ENCODE measurements at places on chromosomes 16 and 17. TPM values are rescaled to one million over a fixed set of nuclear protein-coding genes. Genes with fewer than 3 reads are reported as not detected.

DNA sequence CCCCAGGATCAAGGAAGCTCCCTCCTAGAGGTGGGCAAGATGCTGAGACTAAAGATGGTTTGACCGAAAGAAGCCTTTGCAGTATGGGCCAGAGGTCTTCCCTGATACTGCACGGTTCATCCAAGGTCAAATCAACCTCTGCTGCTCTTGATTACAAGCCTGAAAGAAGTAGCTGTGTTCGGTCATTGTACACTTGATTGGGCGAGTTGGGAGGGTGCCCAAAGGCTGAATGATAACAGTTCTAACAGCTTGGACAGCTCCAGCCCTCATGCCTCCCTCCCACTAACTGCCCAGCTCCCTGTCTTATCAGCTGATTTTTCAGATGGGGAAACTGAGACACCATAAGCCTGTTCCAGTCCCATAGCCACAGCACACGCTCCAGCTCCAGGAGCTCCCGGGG is 42.8 kb downstream of the ABCC12 start:
- no peaks in the 10 kb centered on the region for H3K36me3 ChIP-seq
- no peak overlapping the region for H3K27ac ChIP-seq
- H3K27me3 ChIP-seq: no peaks in the 10 kb centered on the region
- H3K4me1 ChIP-seq: peaks cover 9% of the 10 kb centered on the region
- no peak for DNase-seq
- no peak overlapping the region for H3K4me3 ChIP-seq

DNA sequence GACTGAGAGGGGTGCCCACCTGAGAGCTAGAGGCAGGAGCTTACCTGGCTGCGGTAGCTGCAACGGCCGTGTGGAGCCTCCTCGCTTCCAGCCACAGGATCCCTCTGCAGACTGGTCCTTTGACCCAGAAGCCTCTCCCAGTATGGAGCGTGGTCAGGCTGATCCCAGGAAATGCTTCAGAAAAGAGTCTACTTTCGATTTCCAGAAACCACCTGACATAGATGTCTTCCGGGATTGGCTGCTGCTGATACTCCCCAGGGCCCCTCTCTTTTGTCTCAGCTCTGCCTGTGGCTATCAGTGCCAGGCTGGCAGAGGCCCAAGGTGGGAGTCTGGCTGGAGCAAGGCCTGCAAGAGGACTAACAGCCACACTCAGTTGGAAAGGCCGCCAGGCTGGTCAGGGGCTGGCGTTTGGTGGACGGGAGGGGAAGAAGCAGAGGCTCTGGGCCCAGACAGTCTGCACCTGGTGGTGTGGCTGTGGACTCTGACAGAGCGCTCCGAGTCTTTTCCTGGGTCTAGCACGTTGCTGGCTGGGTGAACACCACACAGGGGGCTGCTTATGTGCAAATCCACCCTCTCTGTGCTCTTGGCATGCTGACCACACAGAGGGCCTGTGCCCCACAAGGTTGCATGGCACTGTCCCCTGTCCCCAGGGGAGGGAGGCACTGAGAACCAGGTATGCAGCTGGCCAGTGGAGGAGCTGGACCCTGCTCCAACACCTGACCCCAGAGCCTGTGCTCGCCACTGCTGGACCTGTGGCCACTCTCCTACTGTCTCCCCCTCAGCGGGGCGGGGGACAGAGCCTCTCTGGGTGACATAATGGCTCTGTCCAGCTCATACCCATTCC is at the start of gene LGALS3BP:
LGALS3BP (minus strand) TSS at position 144 of the 844 bp plus-strand sequence. CDS start 2,732 bp downstream, outside the sequence.
- H3K4me3 ChIP-seq: no peak within 1 kb of the TSS
- H3K4me1 ChIP-seq: peaks cover 44% of the 10 kb centered on the region
- H3K36me3 ChIP-seq: no peaks in the 10 kb centered on the region
- DNase-seq: peak; percentile 54

Gene HMOX2
- total RNA-seq: 18.4 TPM

- no peaks in the 10 kb centered on the region for H3K36me3 ChIP-seq
- H3K4me1 ChIP-seq: no peaks in the 10 kb centered on the region
- no peak overlapping the region for H3K27ac ChIP-seq
- no peaks in the 10 kb centered on the region for H3K27me3 ChIP-seq
- DNase-seq: no peak
Observed at GRCh38 chr16:48676836-48677235, 66.9 kb upstream of the N4BP1 start.

DNA sequence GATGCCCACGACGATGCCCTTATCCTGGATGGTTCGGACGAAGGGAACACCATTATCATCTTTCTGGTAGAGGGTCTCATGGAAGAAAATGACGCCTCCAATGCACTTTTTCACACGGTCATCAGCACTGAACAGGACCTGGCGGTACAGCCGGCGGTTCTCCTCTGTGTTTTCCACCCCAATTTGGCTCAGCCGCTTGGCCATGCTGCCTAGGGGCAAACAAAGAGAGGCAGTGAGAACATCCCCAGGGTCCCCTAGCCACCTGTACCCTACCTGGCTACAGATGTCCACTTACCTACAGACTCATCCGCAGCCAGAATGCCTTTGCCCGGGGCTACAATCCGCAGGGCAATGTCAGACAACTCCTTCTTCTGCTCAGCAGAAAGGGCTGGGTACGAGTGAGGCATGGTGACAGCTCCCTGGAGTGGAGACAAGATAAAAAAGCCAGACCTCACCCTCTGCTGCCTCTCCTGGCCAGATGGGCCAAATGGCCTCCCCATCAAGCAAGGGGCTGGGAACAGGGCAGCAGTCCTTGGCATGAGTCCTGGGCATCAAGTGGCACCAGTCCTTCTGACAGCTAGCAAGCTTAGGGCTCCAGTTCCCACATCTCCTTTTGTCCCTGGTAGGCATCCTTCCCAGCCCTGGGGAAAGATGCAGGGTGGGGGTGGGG is 1.4 kb downstream of the ALDOC start:
- DNase-seq: no peak
- H3K27ac ChIP-seq: no peak overlapping the region
- H3K27me3 ChIP-seq: no peaks in the 10 kb centered on the region
- H3K4me3 ChIP-seq: no peak overlapping the region
- no peaks in the 10 kb centered on the region for H3K36me3 ChIP-seq

- H3K27me3 ChIP-seq: no peaks in the 10 kb centered on the region
- H3K4me3 ChIP-seq: no peak overlapping the region
- DNase-seq: no peak
- H3K4me1 ChIP-seq: peaks cover 15% of the 10 kb centered on the region
Observed at GRCh38 chr17:42270596-42270995, 5.6 kb downstream of the STAT5B start.

DNA sequence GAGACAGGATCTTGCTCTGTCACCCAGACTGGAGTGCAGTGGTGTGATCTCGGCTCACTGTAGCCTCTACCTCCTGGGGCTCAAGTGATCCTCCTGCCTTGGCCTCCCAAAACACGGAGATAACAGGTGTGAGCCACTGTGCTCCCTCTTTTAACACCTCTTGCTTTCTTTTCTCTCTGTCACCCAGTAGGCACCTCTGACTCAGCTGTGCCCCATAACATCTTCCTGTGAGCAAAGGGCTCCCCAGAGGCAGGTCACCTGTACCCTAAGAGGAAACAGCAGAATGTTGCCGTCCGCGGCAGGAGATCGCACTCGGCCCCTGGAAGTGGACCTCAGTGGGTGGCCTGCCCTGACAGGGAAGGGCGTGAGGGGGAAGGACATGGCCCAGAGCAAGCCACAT is 918 bp upstream of the NLRC3 start:
- DNase-seq: no peak
- no peak overlapping the region for H3K4me3 ChIP-seq
- H3K4me1 ChIP-seq: no peaks in the 10 kb centered on the region
- H3K27ac ChIP-seq: no peak overlapping the region
- H3K27me3 ChIP-seq: no peaks in the 10 kb centered on the region

All from body of pancreas (tissue), 4 donors.